ENCODE measurements at places on chromosomes 4 and X.

DNA sequence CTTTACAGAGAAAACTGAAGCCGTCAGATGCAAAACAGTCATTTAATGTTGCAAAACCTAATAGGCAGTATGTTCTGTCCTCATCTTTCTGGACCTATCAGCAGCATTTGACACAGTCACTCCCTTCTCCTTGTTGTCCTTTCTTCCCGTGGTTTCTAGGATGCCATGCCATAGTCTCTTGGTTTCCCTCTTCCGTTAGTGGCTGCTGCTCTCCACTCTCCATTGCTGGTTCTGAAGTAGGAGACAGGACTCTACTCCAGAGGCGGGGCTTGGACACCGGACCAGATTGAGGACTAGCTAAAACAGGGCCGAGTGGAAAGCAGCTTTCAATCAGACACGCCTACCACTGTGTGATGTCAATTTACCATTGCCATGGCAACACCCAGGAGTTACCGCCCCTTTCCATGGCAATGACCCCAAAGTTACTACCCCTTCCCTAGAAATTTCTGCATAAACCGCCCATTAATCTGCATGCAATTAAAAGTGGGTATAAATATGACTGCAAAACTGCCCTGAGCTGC, 88.8 kb upstream of the CCDC160 start:
- no peak for DNase-seq

- DNase-seq: no peak
Measured at GRCh38 chrX:119410027-119410819, 11.1 kb downstream of the SLC25A43 start.

DNA sequence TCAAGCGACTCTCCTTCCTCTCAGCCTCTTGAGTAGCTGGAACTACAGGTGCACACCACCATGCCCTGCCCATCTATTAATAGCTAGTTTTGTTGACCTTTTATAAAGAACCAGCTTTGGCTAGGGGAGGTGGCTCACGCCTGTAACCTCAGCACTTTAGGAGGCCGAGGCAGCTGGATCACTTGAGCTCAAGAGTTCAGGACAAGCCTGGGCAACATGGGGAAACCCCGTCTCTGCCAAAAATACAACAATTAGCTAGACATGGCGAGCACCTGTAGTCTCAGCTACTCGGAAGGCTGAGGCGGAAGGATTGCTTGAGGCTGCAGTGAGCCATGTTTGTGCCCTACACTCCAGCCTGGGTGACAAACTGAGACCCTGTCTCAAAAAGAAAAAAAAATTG, 2.7 kb downstream of the TKTL1 start:
- DNase-seq: no peak

DNA sequence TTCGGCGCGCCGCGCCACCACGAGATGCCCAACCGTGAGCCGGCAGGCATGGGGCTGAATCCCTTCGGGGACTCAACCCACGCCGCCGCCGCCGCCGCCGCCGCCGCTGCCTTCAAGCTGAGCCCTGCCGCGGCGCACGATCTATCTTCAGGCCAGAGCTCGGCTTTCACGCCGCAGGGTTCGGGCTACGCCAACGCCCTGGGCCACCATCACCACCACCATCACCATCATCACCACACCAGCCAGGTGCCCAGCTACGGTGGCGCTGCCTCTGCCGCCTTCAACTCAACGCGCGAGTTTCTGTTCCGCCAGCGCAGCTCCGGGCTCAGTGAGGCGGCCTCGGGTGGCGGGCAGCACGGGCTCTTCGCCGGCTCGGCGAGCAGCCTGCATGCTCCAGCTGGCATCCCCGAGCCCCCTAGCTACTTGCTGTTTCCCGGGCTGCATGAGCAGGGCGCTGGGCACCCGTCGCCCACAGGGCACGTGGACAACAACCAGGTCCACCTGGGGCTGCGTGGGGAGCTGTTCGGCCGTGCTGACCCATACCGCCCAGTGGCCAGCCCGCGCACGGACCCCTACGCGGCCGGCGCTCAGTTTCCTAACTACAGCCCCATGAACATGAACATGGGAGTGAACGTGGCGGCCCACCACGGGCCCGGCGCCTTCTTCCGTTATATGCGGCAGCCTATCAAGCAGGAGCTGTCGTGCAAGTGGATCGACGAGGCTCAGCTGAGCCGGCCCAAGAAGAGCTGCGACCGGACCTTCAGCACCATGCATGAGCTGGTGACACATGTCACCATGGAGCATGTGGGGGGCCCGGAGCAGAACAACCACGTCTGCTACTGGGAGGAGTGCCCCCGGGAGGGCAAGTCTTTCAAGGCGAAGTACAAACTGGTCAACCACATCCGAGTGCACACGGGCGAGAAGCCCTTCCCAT, 1.1 kb downstream of the ZIC3 start:
- DNase-seq: no peak
